ENCODE measurements at places on chromosomes 5 and 9.
A peak's percentile ranks its signal among the peaks of the same experiment; 100 is the strongest.

DNA sequence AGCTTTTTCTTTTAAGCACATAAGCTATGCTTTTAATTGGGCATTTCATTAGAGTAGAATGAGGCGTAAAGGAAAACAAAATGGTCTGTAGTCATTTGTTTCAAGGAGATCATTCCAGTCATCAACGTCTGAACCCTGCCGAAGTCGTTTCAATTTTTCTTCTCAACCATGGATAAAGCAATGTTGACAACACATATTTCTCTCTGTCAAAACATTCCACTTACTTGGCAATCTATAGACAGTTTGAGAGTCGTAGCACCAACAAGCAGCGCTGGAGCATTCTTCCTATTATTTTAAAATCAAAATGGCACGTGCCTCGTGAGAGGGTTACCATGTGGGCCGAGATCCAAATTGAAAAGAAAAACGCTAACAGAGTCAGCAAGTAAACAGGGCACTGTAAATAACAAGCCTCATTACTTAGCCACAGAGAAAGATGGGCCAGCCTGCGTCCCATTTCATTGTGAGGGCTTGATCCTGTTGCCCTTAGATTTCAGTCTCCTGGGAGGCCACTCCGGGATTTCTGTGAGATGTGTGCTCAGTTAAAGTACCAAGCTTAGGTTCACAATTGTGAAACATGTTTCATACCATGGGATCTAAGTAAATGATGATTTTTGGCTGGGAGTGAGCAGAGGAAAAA is 422.9 kb downstream of the DTWD2 start:
- DNase-seq = no peak

DNA sequence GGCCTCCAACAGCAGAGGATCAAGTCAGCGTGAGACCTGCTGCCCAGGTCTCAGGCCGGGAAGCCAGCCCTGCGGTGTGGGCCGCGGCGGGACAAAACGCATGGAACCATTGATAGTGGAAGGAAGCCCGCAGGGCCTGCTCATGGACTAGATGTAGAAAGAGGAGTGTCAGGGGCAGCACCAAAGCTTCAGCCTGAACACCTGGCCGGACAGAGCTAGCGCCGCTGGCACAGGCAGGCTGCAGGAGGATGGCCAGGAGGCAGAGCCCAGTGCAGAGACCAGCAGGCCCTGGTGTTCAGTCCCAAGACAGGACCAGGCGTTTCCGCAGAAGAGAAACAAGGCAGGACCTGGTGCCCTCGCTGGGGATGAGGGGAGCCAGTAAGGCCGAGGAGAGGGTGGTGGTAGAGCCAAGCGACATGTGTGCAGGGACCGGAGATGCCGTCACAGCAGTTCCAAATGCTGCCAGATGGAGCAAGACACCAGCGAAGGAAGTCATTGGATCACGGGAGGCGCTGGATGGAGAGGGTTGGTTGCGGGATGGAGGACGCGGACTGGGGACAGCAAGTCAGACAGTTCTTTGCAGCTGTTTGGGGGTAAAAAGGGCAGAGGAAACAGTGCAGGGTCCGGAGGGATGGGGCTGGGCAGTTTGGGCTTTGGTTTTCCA is 42.1 kb upstream of the OLFM1 start:
- DNase-seq = no peak

DNA sequence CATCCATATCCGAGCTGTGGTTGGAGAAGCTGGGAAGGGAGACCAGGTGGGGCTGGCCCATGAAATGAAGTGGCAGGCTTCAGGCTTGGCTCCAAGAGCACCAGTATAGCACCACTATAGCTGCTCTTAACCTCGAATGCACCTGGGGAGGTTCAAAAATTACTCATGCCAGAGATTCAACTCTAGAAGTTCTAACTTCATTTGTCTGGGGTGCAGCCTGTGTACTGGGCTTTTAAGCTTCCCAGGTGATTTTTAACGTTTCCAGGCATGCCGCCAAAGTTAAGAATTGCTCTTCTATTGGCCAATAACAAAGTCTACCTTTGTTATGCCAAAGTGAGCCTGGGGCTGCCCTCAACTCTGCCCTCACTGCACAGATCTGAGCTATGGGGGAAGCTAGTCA is 458 bp downstream of the PRSS3 start:
- DNase-seq = no peak

- no peak for DNase-seq
These were observed 108.7 kb upstream of the EFNA5 start for GRCh38 chr5:107779437-107779836.

DNA sequence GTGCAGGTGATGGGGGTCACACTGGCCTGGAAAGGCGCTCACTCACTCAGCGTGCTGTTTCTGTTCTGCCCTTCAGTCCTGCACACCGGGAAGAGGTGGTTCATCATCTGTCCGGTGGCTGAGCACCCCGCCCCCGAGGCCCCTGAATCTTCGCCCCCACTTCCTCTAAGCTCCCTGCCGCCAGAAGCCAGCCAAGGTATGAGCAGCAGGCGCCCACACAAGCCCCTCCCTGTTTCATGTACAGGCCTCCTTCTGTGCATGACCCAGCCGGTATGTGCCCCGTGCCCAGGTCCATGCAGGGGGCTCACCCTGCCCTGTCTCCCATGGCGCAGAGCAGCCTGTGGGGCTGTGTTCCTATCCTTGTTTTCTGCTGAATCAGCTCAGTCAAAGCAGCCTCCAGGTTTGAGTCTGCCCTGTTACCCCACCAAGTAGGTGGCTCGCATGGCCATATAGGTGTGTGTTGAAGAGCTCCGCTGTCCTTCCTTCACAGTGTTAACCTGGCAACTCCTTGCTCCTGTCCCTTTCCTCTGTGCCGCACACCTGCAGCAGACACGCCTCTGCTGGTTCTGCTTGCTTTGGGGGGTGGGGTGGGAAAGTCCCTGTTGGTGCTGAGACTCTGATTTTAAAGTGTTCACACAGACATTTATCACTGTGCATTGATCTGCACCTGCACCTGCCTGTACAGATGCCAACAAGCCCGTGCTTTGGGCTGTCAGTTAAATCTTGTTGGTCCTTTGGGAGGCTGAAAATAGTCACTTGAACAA is 84.8 kb downstream of the WNK2 start:
- no peak for DNase-seq

DNA sequence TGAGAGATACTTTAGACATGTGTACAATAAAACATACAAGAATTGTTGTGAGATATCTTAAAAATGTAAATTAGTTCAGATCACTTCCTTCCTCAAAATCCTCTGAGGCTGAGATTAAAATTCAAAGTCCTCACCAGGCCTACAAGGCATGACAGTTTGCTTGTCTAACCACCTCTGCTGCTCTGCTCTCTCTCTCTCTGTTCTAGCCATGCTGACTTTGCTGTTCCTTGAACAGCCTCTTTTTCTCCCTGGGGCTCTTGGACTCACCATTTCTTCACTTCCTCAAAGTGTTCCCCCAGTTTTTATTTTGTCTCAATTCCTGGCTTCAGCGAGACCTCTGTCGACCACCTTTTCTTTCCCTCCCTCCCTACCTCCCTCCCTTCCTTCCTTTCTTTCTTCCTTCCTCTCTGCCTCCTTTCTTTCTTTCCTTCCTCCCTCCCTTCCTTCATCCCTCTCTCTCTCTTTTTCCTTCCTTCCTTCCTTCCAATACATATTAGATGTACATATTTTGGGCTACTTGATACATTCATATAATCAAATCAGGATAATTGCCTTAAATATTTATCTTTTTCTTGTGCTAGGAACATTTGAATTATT is 27.0 kb downstream of the CATSPER3 start:
- no peak for DNase-seq

DNA sequence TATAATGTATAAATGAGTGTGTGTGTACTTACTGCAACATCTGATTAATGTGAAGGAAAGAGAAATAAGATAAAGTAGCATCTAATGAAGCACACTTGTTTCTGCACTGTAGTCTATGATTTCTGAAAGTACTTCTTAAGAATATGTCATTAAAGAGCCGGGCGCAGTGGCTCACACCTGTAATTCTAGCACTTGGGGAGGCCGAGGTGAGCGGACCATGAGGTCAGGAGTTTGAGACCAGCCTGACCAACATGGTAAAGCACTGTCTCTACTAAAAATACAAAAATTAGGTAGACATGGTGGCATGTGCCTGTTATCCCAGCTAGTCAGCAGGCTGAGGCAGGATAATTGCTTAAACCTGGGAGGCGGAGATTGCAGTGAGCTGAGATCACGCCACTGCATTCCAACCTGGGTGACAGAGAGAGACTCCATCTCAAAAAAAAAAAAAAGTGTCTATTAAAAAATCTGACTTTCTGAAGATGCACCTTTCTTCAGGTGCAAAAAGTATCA is 556.9 kb downstream of the PTPRD start:
- no peak for DNase-seq

DNA sequence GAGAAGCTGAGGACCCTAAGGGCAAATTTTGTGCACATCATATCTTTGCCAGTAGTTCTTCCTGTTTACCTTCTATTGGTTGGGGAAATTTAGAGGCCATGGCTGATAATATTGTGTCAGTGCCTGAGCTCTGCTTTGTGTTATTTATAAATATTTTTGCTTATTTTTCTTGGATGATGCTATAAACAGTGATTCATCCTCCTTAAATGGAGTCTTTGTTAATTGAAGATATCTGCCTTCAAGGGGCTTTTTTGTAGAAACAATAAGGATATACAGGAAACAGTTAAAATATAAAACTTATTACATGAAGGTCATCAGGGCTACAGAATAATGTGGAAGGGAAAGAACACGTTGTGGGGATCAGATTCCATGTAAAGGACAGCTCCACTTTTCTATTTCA is 78.0 kb downstream of the PAM start:
- DNase-seq = no peak

GRCh38 chr9:94083384-94083783 is 880 bp upstream of the PTPDC1 start:
- DNase-seq = no peak

DNA sequence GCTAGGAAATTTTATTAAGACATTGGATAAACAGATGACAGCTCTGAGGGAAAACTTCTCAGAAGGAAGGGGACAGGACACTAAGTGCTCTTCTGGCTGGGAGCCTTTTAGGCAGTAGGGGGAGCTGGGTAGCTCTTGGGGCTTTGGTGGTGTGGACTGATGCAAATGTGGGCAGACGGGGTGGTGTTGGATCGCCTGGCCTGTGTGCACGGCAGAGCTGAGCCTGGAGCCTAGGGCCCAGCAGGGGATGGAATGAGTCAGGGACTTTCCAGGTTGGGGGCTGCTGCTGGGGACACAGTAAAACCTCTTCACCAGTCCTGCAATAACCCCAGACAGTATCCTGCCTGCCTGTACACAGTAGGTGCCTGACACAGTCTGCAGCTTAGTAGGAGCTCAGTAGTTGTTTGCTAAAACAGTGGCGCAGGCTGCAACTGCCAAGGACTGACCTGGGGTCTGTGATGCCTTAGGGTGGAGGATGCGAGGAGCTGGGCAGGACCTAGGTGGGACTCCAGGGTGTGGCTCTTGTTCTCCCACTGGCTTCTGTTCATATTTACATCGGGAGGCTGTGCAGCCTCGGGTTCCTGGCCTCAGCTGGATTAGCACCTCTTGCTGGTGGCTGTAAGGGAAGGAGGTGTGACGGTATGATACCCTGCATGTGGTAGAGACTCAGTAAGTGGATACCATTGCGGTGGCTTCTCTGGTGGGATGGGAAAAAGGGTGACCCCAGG is 83.8 kb downstream of the DAB2IP start:
- peak; percentile 85 for DNase-seq

DNA sequence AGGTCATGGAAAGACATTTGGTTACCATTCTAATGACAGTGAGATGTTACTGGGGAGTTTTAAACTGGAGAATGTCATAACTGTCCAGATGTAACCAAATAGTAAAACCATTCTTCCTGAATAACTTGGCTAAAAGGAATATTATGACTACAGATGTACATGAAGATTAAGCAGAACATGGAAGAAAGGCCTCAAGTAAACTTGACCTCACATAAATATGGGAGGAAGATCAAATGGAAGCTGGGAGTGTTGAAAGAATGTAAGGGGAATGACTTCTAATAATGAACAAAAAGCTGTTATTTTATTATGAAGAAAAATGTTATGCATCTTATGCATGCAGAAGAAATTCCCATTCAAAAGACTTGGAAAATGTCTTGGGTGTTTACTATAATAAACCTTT is 107.7 kb upstream of the CDKN2B start:
- DNase-seq = no peak

GRCh38 chr5:120734033-120734432 is 269.9 kb downstream of the PRR16 start:
- no peak for DNase-seq

Data from NT2/D1 (cell line).